ENCODE measurements at places on chromosomes 5 and 9.

DNA sequence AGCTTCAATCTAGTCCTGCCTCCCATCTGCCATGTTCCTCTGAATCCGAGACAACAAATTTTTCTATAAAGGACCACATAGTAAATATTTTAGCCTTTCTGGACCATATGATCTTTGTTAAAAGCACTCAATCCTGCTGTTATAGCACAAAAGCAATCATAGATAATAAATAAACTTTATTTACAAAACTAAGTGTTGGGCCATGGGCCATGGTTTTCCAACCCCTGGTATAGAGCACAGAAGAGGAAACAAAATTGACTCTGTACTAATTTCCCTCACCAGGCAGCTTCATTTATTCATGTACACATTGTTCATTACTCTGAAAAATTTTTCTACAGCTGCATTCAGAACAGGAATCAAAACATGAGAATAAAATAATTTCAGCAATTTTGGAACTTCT, 288.9 kb downstream of the AGTPBP1 start:
- ATAC-seq, result no peak

GRCh38 chr5:93378073-93378472, 202.9 kb downstream of the NR2F1-AS1 start:
- peak; percentile 99 for ATAC-seq

DNA sequence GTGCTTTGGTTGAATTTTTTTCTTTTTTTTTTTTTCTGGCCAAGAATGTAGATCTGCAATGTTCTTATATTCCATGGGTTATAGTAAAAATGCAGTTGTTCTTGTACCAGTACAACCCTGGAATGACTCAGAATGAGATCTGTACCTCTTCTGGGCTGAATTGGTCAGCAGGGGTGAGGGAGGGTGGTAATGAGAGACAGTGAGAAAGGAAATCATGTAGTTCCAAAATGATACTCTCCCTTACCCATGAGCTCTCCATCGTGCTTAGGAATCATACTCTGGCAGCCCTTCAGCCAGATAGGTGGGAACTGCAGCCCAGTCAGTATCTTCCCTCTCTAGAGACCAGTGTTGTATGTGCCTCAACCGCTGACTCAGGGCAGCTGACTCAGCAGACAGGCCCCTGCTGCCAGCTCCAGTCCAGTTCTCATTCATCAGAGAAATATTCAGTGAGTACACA, 2.1 kb upstream of the GLIS3 start:
- ATAC-seq, result peak; percentile 8

DNA sequence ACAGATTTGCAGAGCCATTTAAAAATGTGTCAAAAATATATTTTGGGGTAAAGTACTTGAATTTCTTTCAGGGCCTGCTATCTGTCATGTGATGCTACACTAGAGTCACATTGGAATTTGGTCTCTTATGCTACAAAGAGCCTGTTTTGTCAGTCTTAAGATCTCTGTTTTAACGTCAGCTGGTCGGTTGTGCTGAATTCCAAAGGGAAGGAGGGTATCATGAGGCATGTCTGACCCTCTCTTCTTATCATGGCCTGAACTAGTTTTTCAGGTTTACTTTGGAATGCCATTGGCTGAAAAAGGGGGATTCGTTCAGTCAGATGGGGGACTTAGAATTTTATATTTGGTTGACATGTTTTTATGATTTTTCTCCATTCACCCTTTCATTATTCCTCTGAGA, 290.6 kb downstream of the CD180 start:
- ATAC-seq, result no peak

GRCh38 chr5:150186897-150187296, 3.0 kb upstream of the SLC6A7 start:
- no peak for ATAC-seq

DNA sequence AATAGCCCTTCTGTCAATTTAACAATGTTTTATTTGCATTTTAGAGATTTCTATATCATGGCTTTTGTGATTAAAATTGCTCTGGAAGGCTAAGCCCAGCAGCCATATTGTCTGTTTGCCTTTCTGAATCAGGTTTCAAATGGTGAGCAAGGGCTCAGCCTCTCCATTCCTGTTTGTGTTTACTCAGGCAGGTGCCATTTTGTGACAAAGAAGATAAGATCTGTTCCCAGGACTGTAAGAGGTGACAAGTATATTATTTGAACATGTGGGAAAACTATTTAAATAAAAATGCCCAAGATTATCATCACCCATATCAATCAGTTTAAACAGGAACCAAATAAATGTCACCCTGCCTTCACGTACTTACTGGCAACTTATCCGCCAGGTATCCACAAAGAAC, 641.3 kb upstream of the KLF4 start:
- no peak for ATAC-seq

- no peak for ATAC-seq
Measured at GRCh38 chr9:93413530-93413929, 38.0 kb upstream of the FAM120A start.

- peak; percentile 66 for ATAC-seq
Measured at GRCh38 chr9:4666042-4666699, at the start of gene SPATA6L. TSS of gene SPATA6L (minus strand) at chr9:4666480. CDS start at chr9:4666250, 230 bp downstream.

DNA sequence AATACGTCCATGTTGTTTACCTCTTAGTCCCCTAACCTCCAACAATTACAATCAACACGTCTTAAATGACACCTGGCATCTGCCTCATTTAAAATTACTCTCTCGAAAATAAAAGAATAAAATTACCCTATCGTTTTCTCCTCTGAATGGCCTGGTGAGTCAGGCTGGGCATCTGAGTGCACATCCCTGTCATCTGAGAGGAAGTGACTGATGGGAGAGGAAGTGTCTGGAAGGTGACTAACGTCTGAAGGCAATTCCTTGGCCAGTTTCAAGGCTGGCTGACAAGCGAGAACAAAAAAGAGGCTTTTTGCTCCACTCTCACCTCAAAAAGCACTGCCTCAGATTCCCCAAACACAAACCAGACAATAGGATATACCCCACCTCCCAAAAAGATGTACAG, 57.7 kb downstream of the MAPKAP1 start:
- ATAC-seq, result peak; percentile 76

DNA sequence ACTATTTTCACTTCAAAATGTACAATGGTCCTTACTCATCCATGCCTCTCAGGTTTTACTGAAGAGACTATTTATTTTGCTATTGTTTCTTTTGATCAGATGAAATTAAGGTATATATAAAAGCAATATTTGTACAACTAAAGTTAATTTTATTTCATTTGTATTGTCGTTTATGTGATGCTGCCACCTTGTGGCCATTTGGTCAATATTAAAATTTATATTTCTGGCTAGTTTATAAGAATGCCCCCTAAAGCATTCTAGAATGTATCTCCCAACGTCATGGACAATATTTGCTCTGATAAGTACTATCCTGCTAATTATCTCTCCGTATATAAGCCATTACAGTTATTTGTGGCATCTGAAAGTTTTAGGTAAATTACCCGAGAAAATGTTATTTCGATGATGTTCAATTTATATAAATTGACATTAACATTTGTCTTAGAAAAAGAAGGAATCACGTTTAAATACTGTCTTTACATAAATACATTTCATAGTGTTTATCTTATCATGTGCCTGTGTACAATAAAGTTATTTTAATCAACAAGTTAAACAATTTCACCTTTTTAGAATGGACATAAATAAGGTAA, 680.0 kb downstream of the TAF11L14 start:
- no peak for ATAC-seq

- no peak for ATAC-seq
Measured at GRCh38 chr5:130868186-130868840, 296.7 kb downstream of the HINT1 start.

DNA sequence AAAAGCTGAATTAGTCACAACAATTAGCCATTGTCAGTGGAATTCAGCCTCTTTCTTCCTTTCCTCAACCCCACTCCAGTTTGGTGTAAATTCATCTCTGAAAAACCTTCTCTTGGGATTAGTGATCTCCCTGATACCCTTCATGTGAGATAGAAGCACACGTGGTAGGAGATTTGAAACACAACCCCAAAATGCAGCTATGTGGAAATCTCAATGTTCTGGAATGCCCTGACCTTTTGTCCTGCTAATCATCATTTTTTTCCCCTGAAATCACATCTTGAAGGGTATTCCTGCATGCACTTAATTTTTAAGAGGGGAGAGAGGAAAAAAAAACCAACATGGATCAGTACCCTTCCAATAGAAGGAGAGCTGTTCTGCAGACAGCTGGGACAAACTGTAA, 612.6 kb downstream of the EBF1 start:
- no peak for ATAC-seq

- no peak for ATAC-seq
Measured at GRCh38 chr9:36158122-36158521, 11.1 kb upstream of the CCIN start.

DNA sequence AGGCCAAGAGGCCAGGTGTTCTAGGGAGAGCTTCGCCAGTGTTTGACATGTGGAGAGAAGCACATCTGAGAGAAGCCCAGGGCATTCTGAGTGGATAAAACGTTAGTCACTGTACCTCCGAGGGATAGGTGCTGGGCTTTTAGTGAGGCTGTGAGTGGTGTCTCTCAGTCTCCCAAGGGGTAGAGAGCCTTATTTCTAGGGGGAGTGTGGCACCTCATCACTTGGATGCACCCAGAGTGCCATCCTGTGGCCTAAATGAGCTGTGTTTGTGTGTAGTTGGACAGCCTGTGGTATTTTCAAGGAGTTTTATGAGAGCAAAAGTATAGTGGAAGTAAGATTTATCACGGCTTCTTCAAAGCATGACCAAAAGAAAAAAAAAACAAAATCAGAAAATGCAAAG, 1046.9 kb upstream of the WWC1 start:
- peak; percentile 83 for ATAC-seq

- no peak for ATAC-seq
Measured at GRCh38 chr5:79263-79662, 12.7 kb upstream of the PLEKHG4B start.

DNA sequence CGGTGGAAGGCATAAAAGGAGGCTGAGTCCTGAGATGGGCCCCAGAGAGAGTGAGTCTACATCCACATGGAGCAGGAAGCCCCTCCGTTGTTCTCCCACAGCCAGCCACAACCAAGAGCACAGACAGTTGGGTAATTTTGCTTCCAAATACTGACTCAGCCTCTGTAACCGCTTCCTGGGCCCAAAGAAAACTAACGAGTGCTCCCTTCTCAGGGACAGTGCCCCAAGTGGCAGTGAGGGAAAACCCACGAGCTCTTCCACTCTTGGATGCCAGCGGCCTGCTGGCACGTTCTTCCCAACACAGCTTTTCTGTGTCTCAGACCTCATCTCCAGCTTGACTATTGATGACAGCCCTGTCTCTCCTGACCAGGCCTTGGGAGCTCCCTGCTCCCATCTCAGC, 207.6 kb downstream of the FSTL4 start:
- ATAC-seq, result no peak

DNA sequence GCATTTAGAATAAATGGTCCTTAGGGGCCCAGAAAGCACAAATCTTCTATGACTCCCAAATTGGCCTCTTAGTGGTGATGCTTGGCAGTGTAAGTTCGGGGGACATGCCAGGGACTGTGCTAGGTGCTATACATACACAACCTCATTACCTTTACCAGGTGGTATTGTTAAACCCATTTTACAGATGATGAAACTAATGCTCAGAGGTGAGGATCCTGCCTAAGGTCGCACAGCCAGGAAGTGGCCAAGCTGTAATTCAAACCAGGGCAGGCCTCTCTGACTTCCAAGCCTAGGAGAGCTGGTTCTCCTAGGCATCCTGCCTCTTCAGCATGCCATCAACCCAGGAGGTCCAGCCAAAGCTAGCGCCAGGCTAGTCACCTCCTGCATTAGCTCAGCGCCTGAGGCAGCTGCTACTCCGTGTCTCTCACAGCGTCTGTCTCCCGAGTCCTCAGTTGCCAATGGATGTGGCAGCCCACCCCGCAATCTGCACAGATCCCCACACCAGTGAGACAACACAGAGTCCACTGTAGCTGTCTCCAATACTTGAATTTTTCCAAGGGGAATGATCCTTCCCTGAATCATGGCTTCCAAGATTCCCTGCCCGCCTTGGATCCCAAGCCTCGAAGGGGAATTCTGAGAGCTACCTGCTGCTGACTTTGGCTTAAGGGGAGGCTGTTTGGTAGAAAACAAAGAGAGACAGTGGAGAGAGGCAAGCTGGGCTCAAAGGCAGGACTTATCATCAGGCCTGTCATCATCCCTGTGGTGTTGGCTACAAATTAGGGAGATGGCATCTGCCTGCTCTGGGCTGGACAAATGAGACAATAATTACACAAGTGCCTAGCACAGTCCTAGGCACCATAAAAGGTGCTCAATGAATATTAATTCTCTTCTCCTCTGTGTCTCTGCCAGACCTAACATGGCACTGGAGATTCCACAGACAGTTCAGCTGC, 52.6 kb downstream of the CRB2 start:
- ATAC-seq, result no peak

- peak; percentile 98 for ATAC-seq
Measured at GRCh38 chr5:6026766-6027406, 351.5 kb downstream of the MED10 start.

- no peak for ATAC-seq
Measured at GRCh38 chr9:6889868-6890267, 132.1 kb downstream of the KDM4C start.

DNA sequence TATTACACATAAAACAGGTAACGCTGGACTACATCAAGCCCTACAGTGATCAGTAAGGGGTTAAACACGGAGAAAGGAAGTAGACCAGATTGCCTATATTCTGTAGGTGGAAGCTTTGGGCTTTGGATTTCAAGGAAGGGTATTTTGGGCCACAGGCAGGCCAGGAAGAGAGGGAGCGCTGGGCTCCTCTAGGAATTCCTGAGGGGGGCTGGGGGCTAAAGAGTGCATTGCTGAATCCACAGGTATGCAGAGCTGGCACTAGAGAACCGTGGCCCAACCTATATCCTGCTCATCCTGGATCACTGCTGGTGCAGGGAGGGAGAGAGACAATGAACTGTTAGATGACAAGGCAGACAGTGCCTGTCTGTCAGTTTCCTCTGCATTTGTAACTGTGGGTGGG, 367.1 kb downstream of the CSNK1G3 start:
- no peak for ATAC-seq

DNA sequence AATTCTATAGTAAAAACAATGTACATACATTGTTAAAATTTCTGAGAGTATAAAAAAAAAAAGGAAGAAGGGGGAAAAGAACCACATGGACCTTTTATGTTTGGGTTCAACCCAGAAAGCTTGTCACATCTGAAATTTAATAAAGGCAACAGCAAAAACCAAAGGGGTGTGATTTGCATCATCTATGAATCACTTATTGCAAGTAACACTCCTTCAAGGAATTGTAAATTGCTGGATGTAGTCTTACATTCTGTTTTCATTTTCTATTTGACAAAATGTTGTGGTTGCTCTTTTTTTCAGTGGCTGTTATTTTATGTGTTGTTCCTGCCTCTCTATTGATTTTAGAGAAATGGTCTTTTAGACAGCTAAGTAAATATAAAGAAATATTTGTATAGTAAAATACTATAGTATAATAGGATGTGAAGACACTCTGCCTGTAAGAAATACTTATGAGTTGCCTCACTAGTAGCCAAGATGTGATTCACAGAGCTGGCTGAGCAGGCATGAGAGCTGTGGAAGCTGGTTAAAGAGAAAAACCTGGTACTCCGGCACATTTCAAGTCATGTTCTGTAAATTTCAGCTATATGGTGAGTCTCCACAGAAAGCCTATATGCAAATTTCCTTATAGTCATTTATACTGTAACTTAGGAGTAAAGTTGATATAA, 131.1 kb upstream of the CNTLN start:
- no peak for ATAC-seq
